Activated CD4-positive, alpha-beta T cell treated with anti-CD3 and anti-CD28 coated beads, Interleukin-2, amount 10 ng/mL, durations not matched to agents 7 days and 5 days (primary cell): ENCODE measurements at places on chromosomes 6 and 20. TPM values are rescaled to one million over a fixed set of nuclear protein-coding genes. Genes with fewer than 3 reads are reported as not detected.
A peak's percentile ranks its signal among the peaks of the same experiment; 100 is the strongest.

- H3K4me1 ChIP-seq: no peaks in the 10 kb centered on the region
- H3K4me3 ChIP-seq: no peak overlapping the region
- H3K27ac ChIP-seq: no peak overlapping the region
- no peak for DNase-seq
- no peaks in the 10 kb centered on the region for H3K36me3 ChIP-seq
Observed at GRCh38 chr6:148708707-148709106, 38.1 kb upstream of the UST start.

DNA sequence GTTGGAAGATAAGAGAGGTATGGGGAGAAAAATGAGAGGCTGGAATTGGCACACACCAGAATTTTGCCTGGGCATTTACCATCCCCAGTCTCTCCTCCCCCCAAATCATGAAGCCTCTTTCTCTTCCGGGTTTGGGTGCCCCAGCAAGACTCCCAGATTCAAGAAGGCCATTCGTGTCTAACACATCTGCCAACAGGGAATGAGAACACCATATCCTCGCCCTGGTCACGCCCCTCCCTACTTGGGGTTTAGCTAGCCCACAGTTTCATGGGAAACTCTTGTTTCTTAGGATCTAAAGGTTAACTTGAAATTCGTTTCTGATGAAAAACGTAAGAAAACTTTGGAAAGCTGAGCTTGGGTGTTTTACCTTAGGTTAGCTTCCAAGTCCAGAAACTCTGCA is 105.5 kb upstream of the TMEM170B start:
- no peaks in the 10 kb centered on the region for H3K36me3 ChIP-seq
- H3K27me3 ChIP-seq: no peaks in the 10 kb centered on the region
- H3K4me1 ChIP-seq: peaks cover 17% of the 10 kb centered on the region

- DNase-seq: no peak
- H3K4me1 ChIP-seq: no peaks in the 10 kb centered on the region
- H3K27ac ChIP-seq: no peak overlapping the region
- H3K4me3 ChIP-seq: no peak overlapping the region
- H3K36me3 ChIP-seq: no peaks in the 10 kb centered on the region
Observed at GRCh38 chr6:39310542-39310941, 3.7 kb downstream of the KCNK17 start.

GRCh38 chr6:49551866-49552129 is 1.3 kb downstream of the C6orf141 start:
- H3K36me3 ChIP-seq: no peaks in the 10 kb centered on the region
- DNase-seq: peak; percentile 15
- peak overlapping the region; percentile 76 for H3K4me3 ChIP-seq
- peaks cover 31% of the 10 kb centered on the region for H3K27me3 ChIP-seq

GRCh38 chr6:16512544-16513290 is 248.5 kb downstream of the ATXN1 start:
- no peak for DNase-seq
- peaks cover 55% of the 10 kb centered on the region for H3K4me1 ChIP-seq
- H3K36me3 ChIP-seq: peaks cover 13% of the 10 kb centered on the region
- no peaks in the 10 kb centered on the region for H3K27me3 ChIP-seq

GRCh38 chr6:34035161-34035560 is 110.7 kb downstream of the GRM4 start:
- H3K4me1 ChIP-seq: no peaks in the 10 kb centered on the region
- no peak overlapping the region for H3K27ac ChIP-seq
- DNase-seq: no peak
- H3K27me3 ChIP-seq: no peaks in the 10 kb centered on the region
- H3K4me3 ChIP-seq: no peak overlapping the region
- no peaks in the 10 kb centered on the region for H3K36me3 ChIP-seq

DNA sequence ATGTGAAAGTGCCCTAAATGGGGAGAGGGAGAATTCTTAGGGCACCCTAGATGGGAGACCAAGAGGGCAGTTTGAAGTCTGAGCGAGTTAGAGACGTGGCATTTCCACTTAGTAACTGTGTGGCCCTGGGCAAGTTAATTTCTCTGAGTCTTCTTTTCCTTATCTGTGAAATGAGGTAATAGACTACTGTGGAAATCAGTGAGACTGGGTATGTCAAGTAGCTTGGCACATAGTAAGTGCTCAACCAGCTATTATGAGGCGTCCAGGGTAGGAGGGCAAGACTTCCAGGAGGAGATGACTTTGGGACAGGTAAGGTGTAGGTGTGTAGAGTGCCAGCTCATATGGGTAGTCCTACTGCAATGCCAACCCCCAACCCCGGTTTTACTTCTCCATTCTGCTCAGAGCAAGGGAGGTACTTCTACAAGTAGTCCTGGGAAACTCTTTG is 770 bp downstream of the KIF3B start:
- peaks cover 46% of the 10 kb centered on the region for H3K4me1 ChIP-seq
- DNase-seq: no peak
- peak overlapping the region; percentile 85 for H3K27ac ChIP-seq
- H3K4me3 ChIP-seq: peak overlapping the region; percentile 83

- peaks cover 25% of the 10 kb centered on the region for H3K27me3 ChIP-seq
- H3K36me3 ChIP-seq: no peaks in the 10 kb centered on the region
- H3K4me1 ChIP-seq: no peaks in the 10 kb centered on the region
- no peak for DNase-seq
- H3K27ac ChIP-seq: no peak overlapping the region
Observed at GRCh38 chr20:57317789-57318371, 11.7 kb upstream of the SPO11 start.

- H3K4me1 ChIP-seq: peaks cover 12% of the 10 kb centered on the region
- peaks cover 2% of the 10 kb centered on the region for H3K27me3 ChIP-seq
- H3K27ac ChIP-seq: peak overlapping the region; percentile 64
- no peak overlapping the region for H3K4me3 ChIP-seq
- peak; percentile 24 for DNase-seq
Observed at GRCh38 chr6:43733471-43734293, 36.3 kb upstream of the VEGFA start.

GRCh38 chr20:32332614-32333013 is 25.5 kb upstream of the ASXL1 start:
- peaks cover 33% of the 10 kb centered on the region for H3K4me1 ChIP-seq
- no peak overlapping the region for H3K4me3 ChIP-seq
- peaks cover 31% of the 10 kb centered on the region for H3K36me3 ChIP-seq

GRCh38 chr6:6654599-6655575 is 66.4 kb downstream of the LY86 start:
- peaks cover 58% of the 10 kb centered on the region for H3K36me3 ChIP-seq
- peak; percentile 68 for DNase-seq
- H3K27me3 ChIP-seq: no peaks in the 10 kb centered on the region
- peak overlapping the region; percentile 94 for H3K27ac ChIP-seq
- peak overlapping the region; percentile 37 for H3K4me3 ChIP-seq

DNA sequence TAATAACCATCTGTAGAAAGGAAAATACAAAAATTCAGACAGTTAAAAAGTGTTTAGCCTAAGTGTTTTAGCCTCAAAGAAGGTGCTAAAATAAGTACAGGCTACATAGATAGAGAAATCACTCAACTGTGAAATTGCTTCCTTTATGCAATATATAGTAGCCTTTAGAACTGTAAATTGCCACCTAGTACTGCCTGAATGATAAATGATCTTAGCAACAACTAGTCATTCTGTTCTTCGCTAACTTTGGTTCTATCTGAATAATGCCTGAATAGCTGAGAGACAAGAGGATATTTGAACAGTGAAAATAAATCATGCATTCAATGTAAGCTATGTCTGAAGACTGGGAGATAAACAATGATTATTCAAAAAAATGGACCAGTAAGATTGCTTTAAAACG is 603.3 kb upstream of the PTCHD4 start:
- no peak for DNase-seq
- H3K36me3 ChIP-seq: no peaks in the 10 kb centered on the region
- no peaks in the 10 kb centered on the region for H3K4me1 ChIP-seq
- H3K27me3 ChIP-seq: no peaks in the 10 kb centered on the region
- H3K4me3 ChIP-seq: no peak overlapping the region

GRCh38 chr6:153790048-153790447 is 249.0 kb upstream of the OPRM1 start:
- no peaks in the 10 kb centered on the region for H3K36me3 ChIP-seq
- H3K27ac ChIP-seq: no peak overlapping the region
- H3K4me1 ChIP-seq: no peaks in the 10 kb centered on the region
- no peaks in the 10 kb centered on the region for H3K27me3 ChIP-seq
- no peak for DNase-seq

DNA sequence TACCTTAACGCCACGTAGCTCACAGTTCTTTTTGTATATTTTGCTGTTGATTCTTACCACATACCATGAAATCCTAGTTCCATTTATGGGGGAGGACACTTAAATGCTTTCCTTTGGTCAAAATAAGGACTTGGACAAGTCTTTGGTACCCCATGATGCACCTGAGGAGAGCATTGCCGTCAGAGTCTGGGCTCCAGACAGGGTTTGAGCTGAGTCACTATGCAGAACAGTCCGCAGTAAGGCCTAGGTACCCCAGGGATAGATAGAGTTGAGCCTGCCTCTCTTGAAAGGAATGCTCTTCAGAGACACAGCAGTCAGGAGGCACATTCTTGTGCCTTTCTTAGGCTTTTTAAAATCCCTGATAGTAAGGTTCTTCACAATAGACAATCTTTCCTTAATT is 6.0 kb downstream of the PARD6B start:
- no peaks in the 10 kb centered on the region for H3K27me3 ChIP-seq
- no peak overlapping the region for H3K27ac ChIP-seq
- H3K4me1 ChIP-seq: peaks cover 26% of the 10 kb centered on the region
- H3K36me3 ChIP-seq: peaks cover 7% of the 10 kb centered on the region
- no peak for DNase-seq

DNA sequence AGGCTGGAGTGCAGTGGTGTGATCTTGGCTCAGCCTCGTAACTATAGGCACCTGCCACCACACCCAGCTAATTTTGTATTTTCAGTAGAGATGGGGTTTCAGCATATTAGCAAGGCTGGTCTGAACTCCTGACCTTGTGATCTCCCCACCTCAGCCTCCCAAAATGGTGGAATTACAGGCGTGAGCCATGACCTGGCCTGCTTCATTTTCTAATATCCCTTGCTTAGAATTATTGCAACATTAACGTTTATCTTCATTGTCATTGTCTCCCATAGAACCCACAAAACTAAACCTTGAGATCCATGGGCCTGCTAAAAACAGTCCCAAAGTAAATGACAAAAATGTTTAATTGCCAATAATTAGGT is 6.1 kb downstream of the EEF1A1 start:
- no peaks in the 10 kb centered on the region for H3K27me3 ChIP-seq
- peaks cover 52% of the 10 kb centered on the region for H3K4me1 ChIP-seq

- H3K27ac ChIP-seq: no peak overlapping the region
- peaks cover 62% of the 10 kb centered on the region for H3K36me3 ChIP-seq
- no peak overlapping the region for H3K4me3 ChIP-seq
- no peaks in the 10 kb centered on the region for H3K27me3 ChIP-seq
- H3K4me1 ChIP-seq: peaks cover 11% of the 10 kb centered on the region
- no peak for DNase-seq
Observed at GRCh38 chr20:45073221-45073620, 27.7 kb downstream of the KCNS1 start.

DNA sequence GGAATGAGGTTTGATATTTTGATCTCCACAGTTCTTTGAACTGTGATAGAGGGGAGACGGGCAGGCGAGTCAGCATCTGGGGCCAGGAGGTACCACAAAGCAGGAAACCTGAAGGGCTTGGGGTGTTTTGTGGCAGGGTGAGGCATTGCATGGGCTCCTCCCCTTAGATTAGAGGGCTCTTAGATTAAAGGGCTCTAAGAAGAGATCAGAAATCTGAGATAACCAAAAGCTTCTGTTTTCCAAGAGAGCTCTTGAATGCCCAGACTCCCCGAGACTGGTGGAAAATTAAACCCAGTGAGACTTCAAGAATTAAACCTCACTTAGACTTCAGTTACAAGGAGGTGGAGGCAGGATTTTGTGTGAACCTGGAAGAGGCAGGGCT is 2.4 kb upstream of the GPX5 start:
- peaks cover 36% of the 10 kb centered on the region for H3K4me1 ChIP-seq
- peaks cover 58% of the 10 kb centered on the region for H3K27me3 ChIP-seq
- no peak overlapping the region for H3K27ac ChIP-seq
- no peaks in the 10 kb centered on the region for H3K36me3 ChIP-seq
- DNase-seq: peak; percentile 62

- H3K4me3 ChIP-seq: no peak overlapping the region
- H3K27me3 ChIP-seq: no peaks in the 10 kb centered on the region
- H3K36me3 ChIP-seq: no peaks in the 10 kb centered on the region
- no peaks in the 10 kb centered on the region for H3K4me1 ChIP-seq
- no peak for DNase-seq
Observed at GRCh38 chr6:138847884-138848283, 52.0 kb downstream of the ECT2L start.

DNA sequence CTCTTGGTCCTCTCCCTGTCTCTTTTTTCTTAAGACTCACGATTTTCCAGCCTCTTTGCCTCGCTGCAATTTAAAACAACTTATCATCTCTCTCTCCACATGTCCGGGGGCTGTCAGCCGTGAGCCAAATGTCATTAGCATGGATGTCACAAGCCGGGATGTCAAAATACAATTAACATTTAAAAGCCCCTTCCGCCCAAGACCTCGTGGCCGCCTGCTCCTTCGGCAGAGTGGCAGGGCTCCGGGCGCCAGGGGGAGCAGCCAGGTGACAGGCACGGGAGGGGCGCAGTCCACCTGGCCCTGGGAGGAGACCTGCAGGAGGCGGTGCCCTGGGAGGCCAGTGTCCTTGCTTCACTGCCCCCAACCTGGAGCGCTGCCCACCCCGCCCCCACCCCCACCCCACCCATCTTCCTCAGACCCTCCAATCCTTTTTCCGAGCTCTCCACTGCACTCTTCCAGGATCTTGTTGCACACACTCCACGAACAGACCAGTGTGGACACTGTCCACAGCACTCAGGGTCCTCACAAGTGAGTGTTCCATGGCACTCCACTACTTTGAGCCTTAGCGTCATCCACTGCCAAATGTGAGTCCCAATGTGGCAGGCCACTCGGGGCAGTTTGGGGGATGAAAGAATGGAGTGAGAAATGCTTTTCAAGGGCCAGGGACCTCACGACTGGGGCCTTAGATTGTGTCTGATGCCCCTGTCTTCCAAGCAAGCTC is 5.6 kb upstream of the GRM4 start:
- H3K4me1 ChIP-seq: no peaks in the 10 kb centered on the region
- H3K36me3 ChIP-seq: no peaks in the 10 kb centered on the region
- no peak overlapping the region for H3K4me3 ChIP-seq
- no peak for DNase-seq
- H3K27ac ChIP-seq: no peak overlapping the region
- H3K27me3 ChIP-seq: peaks cover 63% of the 10 kb centered on the region

DNA sequence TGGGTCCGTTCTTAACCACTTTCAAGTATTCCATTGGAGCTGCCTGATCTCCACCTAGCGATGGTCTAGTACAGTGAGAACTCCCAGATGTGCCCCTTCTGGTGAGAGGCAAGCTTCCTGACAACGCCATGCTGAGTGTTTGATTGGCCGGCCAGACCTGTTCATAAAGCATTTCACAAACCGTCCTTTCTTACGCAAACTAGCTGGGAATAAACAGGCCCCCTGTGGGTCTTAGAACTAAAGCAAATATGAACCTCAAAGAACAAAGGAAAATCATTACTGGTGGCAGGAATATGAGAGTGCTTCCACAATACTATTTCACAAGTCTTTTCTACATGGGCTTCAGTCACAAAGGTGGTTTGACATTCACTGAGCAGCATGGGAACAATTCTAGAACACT is 15.6 kb upstream of the GCNT2 start:
- DNase-seq: no peak
- H3K4me3 ChIP-seq: no peak overlapping the region
- no peaks in the 10 kb centered on the region for H3K36me3 ChIP-seq
- peaks cover 2% of the 10 kb centered on the region for H3K4me1 ChIP-seq
- H3K27me3 ChIP-seq: peaks cover 19% of the 10 kb centered on the region

The TREML1 gene
- not detected for total RNA-seq

The BMP7 gene
- total RNA-seq: not detected

The MRAP2 gene
- not detected for total RNA-seq

The ERVFRD-1 gene
- total RNA-seq: not detected

The TLDC2 gene
- total RNA-seq: not detected

The CST4 gene
- total RNA-seq: not detected

The ZBP1 gene
- 31.4 TPM for total RNA-seq

The DEFB114 gene
- total RNA-seq: not detected

The DAAM2 gene
- total RNA-seq: not detected
